Fibroblast of gingiva (primary cell): ENCODE measurements at places on chromosomes 5 and 9.
A peak's percentile ranks its signal among the peaks of the same experiment; 100 is the strongest.

DNA sequence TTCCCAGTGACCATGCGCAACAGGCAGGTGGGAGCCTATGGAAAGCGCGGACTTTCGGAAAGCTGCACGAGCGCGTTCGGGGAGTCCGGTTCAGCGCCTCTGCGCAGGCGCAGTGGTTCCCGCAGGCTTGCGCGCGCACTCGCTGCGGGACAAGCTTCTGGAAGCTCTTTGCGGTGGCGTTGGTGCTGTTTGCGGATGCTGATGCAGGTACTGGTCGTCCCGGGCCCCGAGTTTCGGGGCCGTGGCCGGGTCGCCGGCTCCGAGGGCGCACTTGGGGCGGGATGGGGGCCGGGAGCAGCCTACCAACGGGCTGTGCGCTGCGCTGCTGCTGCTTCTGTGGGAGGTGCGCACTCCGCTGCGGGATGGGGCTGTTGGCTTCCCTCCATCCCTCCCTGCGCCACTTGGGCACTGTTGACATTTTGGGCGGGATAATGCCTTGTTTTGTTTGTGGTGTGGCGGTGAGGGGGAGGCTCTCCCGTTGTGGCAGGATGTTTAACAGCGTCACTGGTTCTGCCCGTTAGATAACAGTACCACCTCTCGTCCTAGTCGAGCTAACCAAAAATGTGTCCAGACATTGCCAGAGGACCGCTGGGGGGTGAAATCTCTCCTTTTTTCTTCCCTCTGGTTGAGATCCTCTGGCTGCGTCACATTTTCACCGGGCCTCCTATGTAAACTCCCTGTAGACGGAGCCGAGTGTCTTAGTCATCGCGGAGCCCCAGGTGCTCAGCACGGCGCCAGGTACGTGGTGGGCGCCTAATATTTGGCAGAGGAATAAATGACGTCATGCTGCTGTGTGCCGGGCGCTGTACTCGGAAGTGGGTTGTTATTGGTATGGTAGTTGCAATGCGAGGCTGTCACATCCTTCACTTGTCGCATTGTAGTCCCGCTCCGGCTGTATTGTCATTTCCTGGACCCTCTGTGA lies at the start of gene ZNF483:
Gene ZNF483 (plus strand): TSS at position 124 of the 922 bp plus-strand sequence. CDS start 2,217 bp downstream, outside the sequence.
- DNase-seq, result peak; percentile 60

GRCh38 chr5:18098691-18099090 lies 464.4 kb downstream of the TAF11L14 start:
- no peak for DNase-seq

DNA sequence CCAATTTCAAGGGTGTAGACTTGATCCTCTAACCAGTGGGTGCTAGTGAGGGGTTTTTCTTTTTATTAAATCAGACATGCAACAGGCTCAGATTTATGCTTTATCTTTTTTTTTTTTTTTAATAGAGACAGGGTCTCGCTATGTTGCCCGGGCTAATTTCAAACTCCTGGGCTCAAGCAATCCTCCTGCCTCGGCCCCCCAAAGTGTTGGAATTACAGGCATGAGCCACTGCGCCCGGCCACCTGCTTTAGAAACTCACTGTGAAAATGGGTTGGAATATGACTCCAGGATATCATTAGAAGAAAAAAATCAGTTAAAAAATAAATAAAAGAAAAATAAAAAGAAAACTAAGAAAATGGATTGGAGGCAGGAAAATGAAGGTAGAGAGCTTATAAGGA lies 50.7 kb downstream of the STOM start:
- no peak for DNase-seq

DNA sequence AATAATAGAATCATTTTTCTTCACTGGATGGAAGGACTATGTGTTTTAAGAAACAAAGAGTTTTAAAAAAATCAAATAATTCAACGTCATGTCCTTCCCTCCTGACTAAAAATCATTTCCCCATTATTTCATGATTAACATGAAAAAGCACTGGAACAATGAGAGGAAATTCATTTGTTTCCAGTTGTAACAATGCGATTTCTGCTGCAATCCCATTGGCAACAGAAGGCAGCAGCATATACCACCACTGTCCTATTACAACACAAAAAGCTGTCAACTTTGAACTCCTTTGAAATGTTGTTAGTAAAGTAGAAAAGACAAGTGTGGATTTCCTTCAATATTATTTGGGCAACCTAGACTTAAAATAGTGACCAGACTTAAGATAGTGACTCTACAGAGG lies 3.1 kb downstream of the C5orf63 start:
- no peak for DNase-seq

DNA sequence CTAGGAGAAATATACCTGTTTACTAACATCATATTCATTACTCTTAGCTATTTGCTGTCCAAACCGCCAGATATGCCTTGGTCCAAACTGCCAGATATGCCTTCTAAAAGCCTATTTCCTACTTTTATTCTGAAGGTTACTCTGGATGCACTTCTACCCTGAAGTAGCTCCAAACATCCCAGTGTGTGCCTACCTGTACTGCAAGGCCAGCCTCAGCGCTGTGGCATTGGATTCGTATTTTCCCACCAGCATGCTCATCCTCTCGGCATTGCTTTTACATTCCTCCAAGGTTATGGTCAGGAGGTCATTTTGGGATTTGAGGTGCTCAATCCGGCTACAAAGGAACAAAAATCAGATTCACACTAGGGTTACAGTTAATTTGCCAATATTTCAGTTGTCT lies 94.3 kb downstream of the DCP2 start:
- no peak for DNase-seq

GRCh38 chr5:115343855-115344254 lies 47.4 kb upstream of the CCDC112 start:
- DNase-seq, result peak; percentile 57

DNA sequence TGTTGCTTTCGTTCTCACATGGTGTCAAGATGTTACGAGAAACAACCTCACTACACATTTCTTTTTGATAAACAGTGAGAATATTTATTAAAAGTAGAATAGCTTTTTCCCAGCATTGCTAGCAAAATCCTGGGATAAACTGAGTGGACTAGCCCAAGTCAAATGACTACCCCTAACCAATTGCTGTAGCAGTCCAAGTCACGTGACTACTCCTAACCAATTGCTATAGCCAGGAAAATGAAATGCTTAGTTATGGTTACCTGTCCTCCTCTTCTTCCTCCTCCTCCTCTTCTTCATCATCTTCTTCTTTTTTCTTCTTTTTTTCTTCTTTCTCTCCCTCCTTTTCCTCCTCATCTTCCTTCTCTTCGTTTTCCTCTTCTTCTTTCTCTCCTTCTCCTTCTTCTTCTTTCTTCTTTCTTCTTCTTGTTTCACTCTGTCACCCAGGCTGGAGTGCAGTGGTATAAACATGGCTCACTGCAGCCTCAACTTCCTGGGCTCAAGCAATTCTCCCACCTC lies 85.4 kb downstream of the PDE8B start:
- DNase-seq, result no peak

DNA sequence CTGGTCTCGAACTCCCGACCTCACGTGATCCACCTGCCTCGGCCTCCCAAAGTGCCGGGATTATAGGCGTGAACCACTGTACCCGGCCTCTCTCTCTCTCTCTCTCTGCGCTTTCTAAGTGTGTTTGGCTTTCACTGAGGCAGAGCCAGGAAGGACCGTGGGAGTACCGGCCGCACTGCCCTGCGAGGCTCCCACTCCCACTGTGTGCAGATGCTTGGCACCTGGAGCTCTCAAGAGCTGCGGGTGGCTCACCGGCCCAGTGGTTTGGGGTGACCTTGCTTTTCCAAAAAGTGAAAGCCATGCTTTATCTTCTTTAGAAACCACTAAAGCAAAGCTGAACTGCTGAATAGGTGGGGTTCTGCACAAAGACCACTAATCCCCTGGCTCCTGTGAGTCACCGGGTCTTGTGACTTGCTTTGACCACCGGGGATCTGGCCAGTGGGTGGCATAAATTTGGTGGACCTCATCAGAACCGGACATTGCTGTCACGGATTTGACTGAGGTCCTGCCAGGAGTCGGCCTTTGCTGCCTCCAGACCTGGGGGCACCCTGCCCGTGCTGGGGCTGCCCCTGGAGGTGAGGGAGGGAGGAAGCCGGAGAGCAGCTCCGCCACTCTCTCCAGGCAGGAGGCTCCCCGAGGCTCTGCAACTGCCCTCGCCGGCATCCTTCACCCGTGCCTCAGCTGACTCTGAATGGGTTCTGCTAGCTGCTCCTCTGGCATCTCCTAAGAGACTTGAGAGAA lies 228.9 kb downstream of the FANCC start:
- DNase-seq, result no peak

DNA sequence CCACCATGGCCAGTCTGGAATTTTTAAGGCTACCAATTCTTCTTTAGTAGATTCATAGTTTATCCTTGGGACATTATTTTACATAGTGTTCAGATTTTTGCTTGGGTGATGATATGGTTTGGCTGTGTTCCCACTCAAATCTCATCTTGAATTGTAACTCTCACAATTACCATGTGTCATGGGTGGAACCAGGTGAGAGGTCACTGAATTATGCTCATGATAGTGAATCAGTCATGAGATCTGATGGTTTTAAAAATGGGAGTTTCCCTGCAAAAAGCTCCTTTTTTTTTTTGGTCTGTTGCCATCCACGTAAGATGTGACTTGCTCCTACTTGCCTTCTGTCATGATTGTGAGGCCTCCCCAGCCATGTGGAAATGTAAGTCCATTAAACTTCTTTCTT lies 163.9 kb downstream of the GABRG2 start:
- DNase-seq, result no peak

DNA sequence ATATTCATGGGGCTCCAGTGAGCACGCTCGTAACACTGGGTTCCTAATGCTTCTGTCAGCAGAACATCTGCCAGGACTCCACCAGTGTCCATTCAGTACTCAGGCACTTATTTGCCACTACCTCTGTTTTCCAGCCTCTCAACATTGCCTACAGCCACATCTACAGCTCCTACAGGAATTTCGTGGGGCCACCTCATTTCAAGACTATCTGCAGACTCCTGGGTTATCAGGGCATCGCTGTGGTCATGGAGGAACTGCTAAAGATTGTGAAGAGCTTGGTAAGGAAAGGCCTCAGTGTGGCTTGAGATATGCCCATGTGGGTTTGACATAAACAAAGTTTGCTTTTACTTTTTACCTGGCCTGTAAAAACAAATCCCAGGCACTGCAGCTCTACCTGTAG lies 92.9 kb downstream of the CYFIP2 start:
- no peak for DNase-seq

DNA sequence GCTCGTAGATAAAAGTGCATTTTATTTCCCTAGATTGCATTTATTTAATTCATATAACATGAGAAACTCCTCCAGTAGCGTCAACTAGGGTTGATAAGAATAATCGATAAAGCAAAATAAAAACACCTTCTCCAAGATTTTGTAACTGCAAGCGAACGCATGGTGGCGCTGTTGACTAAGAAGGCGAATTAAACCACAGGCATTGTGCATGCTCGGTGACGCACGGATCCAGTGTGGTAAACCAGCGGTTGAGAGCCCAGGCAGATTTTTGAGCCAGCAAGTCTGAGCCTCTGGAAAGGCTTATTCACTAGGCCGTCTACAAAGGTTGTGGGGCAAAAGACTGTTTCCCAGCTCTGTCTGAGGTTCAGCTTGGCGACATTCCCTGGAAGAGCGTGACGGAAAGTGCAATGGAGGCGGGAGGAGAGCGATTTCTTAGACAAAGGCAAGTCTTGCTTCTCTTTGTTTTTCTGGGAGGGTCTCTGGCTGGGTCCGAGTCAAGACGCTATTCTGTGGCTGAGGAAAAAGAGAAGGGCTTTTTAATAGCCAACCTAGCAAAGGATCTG lies at the start of gene PCDHB3:
Gene PCDHB3 (plus strand): TSS at position 231 of the 563 bp plus-strand sequence. CDS start 177 bp downstream, at position 408.
- no peak for DNase-seq

DNA sequence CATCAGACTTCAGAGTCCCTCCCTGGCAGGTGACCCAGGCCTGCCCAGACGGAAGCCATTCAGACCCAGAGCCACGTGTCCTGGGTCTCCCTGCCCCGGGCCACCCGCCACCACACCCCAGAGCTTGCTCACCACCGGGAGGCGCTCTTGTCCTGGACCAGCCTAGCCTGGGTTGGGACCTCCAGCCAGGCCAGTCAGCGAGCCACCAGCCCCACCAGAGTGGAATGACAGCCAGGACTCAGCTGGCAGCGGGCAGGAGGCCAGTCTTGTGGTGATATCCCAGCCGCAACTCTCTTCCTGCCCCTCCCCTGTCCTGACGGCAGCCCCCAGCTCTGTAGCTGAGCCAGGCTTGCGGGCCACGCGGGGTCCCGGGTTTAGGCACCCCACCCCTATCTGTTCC lies 1.7 kb upstream of the PTGDS start:
- DNase-seq, result no peak

DNA sequence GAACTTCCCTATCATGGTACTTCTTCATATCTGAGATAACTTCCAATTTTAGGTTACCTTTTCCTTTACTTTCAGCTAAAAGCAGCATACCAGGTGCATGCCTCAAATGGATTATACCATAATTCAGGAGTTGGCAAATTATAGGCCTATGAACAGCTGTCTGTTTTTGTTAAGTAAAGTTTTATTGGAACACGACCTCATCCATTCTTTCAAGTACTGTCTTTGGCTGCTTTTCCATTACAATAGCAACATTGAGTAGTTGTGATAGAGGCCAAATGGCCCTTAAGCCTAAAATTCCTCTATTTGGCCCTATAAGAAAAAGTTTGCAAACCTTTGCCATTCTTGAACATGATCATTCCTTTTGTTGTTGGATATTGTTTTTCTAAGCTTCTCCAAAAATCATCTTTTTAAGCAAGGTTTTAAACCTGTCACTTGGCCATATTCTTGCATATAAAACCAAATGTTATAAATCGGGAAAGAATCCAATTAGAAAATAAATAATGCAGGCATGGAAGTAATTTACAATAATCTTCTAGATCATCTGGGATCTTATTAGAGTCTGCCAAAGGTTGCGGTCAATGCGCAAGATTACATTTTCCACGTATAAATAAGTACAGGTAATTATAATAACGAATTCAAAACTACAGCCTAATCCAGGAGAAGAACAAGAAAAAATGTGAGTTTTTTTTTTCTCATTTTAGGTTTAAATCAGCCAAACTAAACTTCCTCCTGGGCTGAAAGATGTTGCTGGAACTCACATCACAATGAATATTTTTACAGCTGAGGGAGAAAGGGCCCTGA lies 226.5 kb upstream of the ANKRD55 start:
- DNase-seq, result no peak

GRCh38 chr5:112938286-112938685 lies 16.3 kb upstream of the REEP5 start:
- DNase-seq, result no peak

GRCh38 chr5:50963971-50964745 lies 297.7 kb downstream of the PARP8 start:
- no peak for DNase-seq

GRCh38 chr9:68597362-68597997 lies 56.8 kb upstream of the TMEM252 start:
- no peak for DNase-seq

GRCh38 chr5:15992918-15993317 lies 186.7 kb downstream of the MARCHF11 start:
- peak; percentile 6 for DNase-seq
